ENCODE measurements at places on chromosomes 12 and 14. TPM values are rescaled to one million over a fixed set of nuclear protein-coding genes. Genes with fewer than 3 reads are reported as not detected.

The MYF6 gene
- total RNA-seq = 0.11 TPM

The TROAP gene
- 19.1 TPM for total RNA-seq

The NRL gene
- 1.00 TPM for total RNA-seq

The LRTM2 gene
- not detected for total RNA-seq

The KRT80 gene
- total RNA-seq = 0.25 TPM

The NFE2 gene
- not detected for total RNA-seq

The PPP4R4 gene
- 3.2 TPM for total RNA-seq

The PHETA1 gene
- total RNA-seq = 9.0 TPM

The NOXRED1 gene
- 0.25 TPM for total RNA-seq

The DLK1 gene
- total RNA-seq = not detected

The ETNK1 gene
- 31.3 TPM for total RNA-seq

The GALNT9 gene
- total RNA-seq = 1.2 TPM

The GDF3 gene
- total RNA-seq = not detected

The RGS6 gene
- not detected for total RNA-seq

The PDZRN4 gene
- total RNA-seq = not detected

The SMOC1 gene
- total RNA-seq = not detected

The FOXM1 gene
- total RNA-seq = 14.3 TPM

The JAG2 gene
- 0.66 TPM for total RNA-seq

The NEK9 gene
- total RNA-seq = 50.1 TPM

The SRRM4 gene
- under 0.01 TPM for total RNA-seq

The KCNC2 gene
- total RNA-seq = 0.50 TPM

The CMTM5 gene
- 0.50 TPM for total RNA-seq

The MLF2 gene
- 131 TPM for total RNA-seq

The TAS2R50 gene
- 3.5 TPM for total RNA-seq
